Stimulated activated CD8-positive, alpha-beta memory T cell treated with anti-CD3 and anti-CD28 coated beads, Interleukin-4, amount 100 ng/mL, for 1 hour (primary cell): ENCODE measurements at places on chromosomes 16 and 17.

- DNase-seq = no peak
These were observed 1.9 kb upstream of the MTSS2 start for GRCh38 chr16:70687671-70688245.

- DNase-seq = no peak
These were observed 933 bp upstream of the ATXN7L3 start for GRCh38 chr17:44200478-44201155.

- no peak for DNase-seq
These were observed 261.8 kb upstream of the KIF2B start for GRCh38 chr17:53560953-53561352.

GRCh38 chr17:82348434-82348833 lies 10.6 kb upstream of the TEX19 start:
- no peak for DNase-seq
